ENCODE measurements at places on chromosomes 12 and 14.

- DNase-seq = no peak
These were observed 140.7 kb upstream of the NOVA1 start for GRCh38 chr14:26738571-26738970.

GRCh38 chr12:21849878-21850277, 75.4 kb upstream of the KCNJ8 start:
- no peak for DNase-seq

DNA sequence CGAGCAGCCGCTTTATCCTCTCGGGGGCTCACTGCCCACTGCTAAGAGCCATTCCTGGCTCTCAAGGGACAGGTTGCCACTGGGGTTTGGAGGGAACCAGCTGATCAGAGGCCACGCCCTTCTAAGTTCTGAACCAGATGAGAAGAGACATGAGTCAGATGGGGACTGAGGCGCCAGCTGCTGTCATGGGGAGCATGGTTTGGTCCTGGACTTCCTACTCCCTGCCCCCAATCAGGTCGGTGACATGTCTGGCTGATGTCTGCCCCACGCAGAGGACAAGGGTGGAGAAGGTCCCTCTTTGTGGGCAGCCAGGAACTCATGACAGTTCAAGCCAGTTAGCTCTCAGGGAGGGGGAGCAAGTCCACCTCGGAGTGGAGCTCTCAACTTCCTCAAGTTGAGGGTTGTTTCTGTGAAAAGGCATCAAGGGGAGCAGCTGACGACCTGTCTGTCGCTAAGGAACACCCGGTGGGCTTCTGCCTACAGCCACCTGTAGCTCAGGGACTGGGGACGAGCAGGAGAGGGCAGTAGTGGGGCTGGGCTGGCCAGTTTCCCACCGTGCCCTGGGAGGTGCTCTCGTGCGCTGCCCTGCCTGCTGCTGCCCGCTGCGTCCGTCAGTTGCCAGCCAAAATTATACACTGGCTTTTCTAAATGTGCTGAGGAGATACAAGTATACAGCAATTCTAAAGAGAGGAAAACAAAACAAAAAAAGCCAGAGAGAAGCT, 20.5 kb downstream of the PSMC1 start:
- DNase-seq = no peak

DNA sequence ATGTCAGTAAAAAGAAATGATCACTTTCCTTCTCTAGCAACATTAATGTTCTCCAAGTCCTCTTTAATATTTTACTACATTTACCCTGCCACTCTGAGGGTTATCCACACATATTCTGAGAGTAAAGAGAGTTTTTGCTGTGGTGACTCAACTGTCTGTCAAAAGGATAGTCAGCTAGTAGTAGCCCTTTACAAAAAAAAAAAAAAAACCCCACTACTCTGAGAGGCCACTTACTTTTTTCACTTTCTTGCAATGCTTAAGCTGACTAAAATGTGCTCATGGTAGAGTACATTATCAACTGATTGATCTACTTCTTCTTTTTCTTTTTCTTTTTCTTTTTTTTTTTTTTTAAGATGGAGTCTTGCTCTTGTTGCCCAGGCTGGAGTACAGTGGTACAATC, 27.6 kb upstream of the PPM1A start:
- no peak for DNase-seq

DNA sequence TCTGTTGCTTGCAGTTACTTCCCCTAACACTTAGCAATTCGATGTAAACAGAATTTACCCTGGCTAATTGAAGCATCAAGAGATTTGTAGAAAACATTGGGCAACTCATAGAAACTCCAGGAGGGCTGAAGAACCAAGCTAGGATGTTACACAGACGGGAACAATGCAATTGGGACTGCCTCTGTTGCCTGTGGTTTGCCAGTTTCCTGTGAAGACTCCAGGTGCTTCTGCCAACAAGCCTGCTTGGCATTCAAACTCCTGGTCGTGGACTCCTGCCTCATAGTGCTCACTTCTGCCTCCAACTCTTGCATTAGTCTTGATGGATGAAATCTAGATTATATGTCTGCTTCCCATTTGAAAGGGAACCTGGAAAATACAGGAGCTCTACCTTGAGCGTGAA, 246.0 kb downstream of the BMP4 start:
- no peak for DNase-seq

GRCh38 chr12:44677724-44678123, 198.4 kb downstream of the NELL2 start:
- no peak for DNase-seq

DNA sequence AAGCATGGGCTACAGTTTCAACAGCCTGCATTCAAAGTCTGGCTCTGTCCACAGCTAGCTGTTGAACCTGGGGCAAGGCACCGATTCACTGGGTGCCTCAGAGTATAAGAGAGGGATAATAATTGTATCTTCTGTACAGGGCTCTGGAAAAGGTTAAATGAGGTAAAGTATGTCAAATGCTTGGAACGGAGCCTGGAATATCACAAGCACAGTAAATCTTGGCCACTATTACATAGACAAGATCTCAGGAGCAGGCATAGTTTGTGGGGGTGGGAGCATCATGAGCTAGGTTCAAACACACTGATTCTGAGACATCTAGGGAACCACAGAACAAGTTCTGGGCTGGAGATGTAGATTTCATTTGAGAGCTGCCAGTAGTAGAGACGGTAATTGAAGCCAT, 203.7 kb upstream of the NUDT4 start:
- DNase-seq = no peak

GRCh38 chr12:127667131-127667685, 599.8 kb upstream of the TMEM132C start:
- no peak for DNase-seq

GRCh38 chr12:6541371-6542165, 7.3 kb downstream of the GAPDH start:
- no peak for DNase-seq

DNA sequence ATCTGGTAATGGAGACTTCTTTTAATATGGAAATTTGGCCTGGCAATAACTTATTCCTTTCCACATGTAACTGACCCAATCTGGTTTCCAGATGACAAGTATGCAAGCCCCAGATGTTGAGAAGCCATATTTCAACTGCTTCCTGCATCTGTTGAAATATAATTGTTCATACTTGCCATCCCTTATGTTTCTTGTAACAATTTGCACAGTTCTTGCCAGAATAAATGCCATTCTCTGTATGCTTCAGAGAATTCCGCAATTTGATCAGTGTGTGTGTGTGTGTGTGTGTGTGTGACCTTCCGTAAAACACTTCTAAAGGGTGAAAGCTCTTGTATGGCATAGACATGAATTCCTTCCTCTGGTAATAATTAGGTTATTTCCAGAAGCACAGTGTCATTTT, 1.8 kb upstream of the CLEC2A start:
- DNase-seq = no peak

DNA sequence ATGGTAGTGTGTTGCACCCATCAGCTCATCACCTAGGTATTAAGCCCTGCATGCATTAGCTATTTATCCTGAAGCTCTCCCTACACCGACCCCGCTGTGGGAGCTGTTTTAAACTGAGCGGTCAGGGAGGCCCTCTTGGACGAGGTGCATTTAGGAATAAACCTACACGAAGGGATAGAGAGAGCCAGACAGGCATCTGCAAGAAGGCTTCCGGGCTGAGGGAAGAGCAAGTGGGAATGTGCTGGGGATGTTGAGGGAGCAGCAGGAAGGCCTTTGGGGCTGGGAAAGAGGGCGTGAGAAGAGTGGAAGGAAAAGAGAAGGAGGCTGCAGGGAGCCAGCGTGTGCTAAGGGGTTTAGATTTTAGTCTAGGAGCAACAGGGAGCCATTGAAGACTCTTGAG, 34.5 kb downstream of the RPH3A start:
- no peak for DNase-seq

- DNase-seq = no peak
These were observed 73.0 kb downstream of the RAD51B start for GRCh38 chr14:67892466-67893100.

GRCh38 chr12:87047691-87048090, 791.5 kb upstream of the MGAT4C start:
- no peak for DNase-seq

- DNase-seq = no peak
These were observed 57.1 kb downstream of the DHRS2 start for GRCh38 chr14:23693252-23693775.

GRCh38 chr12:96249196-96250118, 55.3 kb downstream of the ELK3 start:
- DNase-seq = no peak

GRCh38 chr12:27970401-27971120, 2.0 kb downstream of the PTHLH start:
- DNase-seq = peak; percentile 40

- no peak for DNase-seq
These were observed 38.2 kb upstream of the GNPNAT1 start for GRCh38 chr14:52829527-52830185.

DNA sequence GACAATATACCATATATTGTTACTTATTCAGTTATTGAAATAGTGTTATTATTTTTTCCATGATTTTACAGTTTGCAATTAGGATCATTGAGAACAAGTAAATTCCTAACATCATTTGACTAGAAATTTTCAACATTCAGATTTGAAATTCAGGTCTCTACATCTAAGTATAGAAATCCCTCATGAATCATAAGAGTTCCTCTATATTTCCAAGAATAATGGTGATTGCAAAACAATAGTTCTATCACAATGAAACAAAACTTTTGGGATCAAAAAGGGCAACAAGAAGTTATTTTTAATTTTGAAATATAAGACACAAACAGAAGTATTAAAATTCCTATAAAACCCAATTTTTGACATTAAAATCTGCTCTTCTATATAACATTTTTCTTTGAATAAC, 10.8 kb downstream of the CLEC1A start:
- DNase-seq = no peak

GRCh38 chr14:25843481-25844470, 754.1 kb downstream of the NOVA1 start:
- DNase-seq = no peak

DNA sequence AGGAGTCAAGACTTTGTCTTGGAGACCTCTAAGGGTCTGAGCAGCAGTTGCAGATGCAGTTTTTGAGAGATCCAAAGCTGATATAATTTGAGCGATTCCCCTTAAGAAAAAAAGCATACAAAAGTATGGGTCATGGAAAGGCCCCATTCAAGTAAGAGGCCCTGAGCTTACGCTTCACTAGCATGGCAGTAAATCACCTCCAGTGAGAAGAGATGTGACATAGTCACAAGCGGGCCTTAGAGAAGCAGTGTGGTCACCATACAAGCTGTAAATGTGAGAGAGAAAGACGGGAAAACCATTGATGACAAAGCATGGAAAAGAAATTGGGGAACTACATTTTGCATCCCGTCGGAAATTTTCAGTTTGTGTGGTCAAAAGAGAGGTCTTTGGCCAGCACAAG, 70.6 kb upstream of the GSC start:
- no peak for DNase-seq

- DNase-seq = no peak
These were observed 188.9 kb upstream of the NTF3 start for GRCh38 chr12:5243014-5243413.

- DNase-seq = no peak
These were observed 572.0 kb upstream of the ATP2B1 start for GRCh38 chr12:90280564-90281058.

DNA sequence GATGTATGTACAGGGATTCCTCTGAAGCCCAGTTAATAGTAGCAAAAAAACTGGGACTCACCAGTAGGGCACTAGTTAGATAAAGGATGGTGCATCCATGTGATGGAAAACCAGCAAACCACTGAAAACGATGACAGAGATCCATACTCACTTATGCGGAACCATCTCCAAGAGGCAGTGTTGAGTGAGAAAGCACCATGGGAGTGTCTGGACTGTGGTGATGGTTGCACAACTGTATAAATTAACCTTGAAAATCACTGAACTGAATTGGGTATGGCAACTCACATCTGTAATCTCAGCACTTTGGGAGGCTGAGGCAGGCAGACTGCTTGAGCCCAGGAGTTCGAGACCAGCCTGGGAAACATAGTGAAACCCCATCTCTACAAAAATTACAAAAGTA, 53.6 kb upstream of the ZFP36L1 start:
- DNase-seq = no peak

DNA sequence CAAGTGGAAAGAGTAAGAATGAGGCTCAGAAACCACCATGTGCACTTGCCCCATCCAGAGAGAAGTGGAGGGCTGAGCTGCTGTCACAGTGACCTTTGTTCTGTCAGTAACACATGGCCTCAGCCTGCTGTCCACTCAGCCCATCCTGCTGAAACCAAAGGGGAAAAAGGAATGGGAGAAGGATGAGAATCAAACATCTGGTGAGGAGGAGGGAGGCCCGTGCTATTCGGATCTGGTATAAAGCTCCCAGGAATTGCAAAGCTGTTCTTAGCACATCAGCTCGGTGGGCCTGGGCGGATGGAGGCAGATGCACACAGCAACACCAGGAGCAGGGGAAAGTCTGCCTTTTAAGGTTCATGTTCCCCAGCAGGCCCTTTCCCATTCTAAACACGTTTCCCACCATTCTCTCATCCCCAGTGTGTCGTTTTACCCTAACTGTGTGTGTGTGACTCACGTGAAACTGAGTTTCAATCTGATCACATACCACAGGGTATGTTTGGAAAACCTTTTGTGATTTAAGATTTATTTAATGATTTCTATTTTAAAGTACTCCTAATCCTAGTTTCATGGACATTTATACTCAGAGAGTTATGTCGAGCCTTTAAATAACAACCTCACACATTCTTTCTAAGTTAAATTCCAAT, 36.8 kb downstream of the RTRAF start:
- no peak for DNase-seq

DNA sequence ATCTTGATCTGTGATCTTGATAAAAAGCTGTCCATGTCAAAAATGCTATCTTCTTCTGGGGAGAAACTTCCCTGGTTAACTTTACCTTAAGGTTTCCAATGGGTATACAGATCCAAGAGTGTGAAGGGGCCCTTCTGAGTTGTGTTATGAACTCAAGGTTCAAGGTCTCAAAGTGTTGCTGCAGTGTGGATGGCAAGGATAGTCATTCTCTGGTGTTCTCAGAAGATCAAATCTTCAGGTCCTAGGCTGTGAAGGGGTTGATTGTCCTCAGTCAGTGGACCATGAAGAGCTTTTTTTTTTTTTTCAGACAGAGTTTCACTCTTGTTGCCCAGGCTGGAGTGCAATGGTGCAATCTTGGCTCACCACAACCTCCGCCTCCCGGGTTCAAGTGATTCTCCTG, 114.4 kb downstream of the SPTSSA start:
- DNase-seq = no peak

GRCh38 chr14:68628605-68629310, 164.1 kb downstream of the ZFP36L1 start:
- DNase-seq = no peak

- DNase-seq = no peak
These were observed 10.2 kb upstream of the PGF start for GRCh38 chr14:74965486-74966153.

- no peak for DNase-seq
These were observed 55.9 kb downstream of the PHLDA1 start for GRCh38 chr12:75975702-75976101.

DNA sequence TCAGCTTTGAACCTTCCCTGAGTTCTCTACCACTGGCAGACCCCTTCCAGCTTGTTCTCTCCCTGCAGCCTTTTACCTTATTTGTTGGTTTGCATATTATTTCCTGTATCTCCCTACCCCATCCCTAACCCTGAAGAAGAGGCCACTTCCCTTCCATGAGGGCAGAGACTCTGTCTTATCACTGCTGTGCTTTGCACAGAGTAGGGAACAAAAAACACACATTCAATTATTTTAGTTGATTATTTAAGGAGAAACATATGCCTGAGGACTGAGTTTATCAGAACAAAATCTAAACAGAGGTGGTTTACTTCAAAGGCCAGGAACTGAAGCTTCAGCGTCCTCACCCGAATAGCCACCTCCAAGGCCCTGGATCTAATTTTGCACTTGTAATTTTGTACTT, 111.7 kb upstream of the RFLNA start:
- no peak for DNase-seq

- no peak for DNase-seq
These were observed 213.4 kb upstream of the EGLN3 start for GRCh38 chr14:34164162-34164864.

All from 8988T (cell line).